NCI-H1092 (cell line): ENCODE measurements at places on chromosomes 12 and 14.
A peak's percentile ranks its signal among the peaks of the same experiment; 100 is the strongest.

GRCh38 chr12:75548879-75549278, 37.5 kb upstream of the KRR1 start:
- no peak for DNase-seq

- DNase-seq: no peak
These were observed 122.0 kb upstream of the SEL1L start for GRCh38 chr14:81655423-81656314.

GRCh38 chr12:129127211-129127610, 273.9 kb downstream of the GLT1D1 start:
- DNase-seq: peak; percentile 78

- no peak for DNase-seq
These were observed 319.8 kb downstream of the CEP128 start for GRCh38 chr14:80621701-80622100.

DNA sequence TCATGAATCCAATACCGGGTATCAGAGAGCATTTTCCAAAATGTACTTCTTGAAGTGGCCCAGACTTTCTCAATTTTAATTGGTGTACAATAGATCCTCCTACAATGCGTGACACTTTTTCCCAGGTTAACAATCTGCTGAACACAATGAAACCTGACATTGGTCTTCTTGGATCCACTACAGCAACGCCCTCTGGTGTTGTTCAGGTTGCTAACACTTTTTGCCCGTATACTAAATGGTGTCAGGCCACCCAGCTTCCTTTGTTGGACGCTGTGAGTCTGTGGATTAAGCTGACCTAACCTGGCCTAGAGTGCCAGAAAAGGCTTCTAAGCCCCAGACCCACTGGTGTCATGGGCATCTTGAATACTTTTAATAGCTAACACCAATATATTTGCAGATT, 89.2 kb downstream of the KCNK10 start:
- DNase-seq: no peak

- no peak for DNase-seq
These were observed 71.6 kb downstream of the TMEM132C start for GRCh38 chr12:128338386-128339125.

DNA sequence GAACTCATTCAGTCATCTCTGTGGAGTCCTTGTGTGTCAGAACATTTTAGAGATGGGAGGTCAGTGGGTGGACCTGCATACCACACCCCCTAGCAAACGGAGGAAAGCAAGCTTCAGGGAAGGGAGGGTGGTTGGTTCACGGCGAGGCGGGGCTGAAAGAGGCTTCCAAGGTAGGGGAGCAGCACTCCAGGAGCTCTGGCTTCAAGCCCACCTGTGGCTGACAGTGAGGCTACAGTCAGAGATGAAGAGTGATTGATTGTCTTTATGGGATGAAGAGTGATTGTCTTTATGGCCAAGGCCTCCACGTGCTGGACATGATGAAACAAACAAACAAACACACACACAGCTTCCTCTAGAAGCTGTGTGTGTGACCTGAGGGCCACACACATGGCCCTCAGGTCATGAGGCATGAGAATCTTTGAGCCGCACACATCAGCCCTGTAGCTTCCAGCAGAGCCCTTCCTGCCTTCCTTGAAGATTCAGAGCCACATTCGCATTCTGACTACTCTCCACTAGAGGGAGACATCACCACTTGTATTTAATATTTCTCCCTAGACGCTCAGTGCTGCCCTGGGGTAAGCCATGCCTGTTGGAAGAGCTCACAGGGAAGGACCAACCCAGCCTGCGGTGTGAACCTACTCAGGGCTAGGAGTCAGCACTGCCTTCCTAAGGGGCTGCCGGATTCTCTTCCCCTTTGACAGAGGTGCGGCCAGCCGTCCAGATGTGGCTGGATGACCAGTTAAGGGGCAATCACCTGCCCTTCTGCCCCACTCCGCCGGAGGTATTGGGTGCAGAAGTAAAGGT, 54.4 kb upstream of the KCNA1 start:
- DNase-seq: peak; percentile 81

- no peak for DNase-seq
These were observed 102.2 kb downstream of the SSPN start for GRCh38 chr12:26297396-26298070.

- no peak for DNase-seq
These were observed at the start of gene ARID4A for GRCh38 chr14:58298477-58299400. Gene ARID4A, plus strand, starts transcription at chr14:58298555. Its CDS starts 1,300 bp downstream, at chr14:58299855.

GRCh38 chr14:42163136-42163535, 556.5 kb downstream of the LRFN5 start:
- DNase-seq: peak; percentile 5

DNA sequence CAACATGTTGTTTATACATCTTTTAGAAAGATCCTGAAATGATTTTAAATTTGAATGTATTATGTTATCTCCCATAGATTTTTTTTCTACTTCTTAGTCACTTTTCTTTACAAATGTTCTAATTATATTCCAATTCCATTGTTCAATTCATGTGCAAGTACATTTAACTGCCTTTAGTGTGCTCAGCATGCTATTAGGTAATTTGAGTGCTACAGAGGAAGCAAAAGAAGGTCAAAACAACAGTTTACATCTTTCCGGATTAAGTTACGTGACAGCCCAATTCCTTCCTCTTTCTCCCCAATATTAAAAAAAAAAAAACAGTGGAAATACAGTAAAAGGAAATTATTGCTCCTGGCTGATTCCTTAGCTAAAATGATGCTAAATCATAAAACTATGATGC, 98.3 kb downstream of the RTN1 start:
- DNase-seq: no peak

DNA sequence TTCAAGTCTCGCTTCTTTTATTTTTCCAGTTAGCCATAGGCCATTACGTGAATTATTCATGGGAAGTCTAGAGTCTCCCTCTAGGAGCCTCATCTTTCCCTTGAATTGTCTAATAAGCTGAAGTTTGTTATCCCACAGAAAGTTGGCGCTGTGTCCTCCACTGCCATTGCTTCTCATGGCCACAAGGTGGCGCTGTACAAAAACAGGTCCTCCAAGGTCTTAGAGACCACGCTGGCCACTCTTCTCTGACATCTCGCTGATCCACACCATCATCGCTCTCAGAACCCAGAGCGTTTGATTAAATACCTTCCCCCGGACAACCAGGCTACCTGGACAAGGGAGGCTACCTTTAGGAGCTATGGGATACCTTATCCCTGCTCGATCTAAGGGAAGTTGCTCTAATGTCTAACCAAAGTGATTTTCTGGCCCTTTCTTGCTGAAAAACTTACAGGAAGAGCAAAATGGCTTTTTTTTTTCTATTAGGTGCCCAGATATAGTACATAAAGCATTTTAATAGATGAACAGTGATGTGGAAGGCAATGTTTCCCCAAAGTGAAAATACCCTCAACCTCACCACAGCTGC, 110.0 kb downstream of the CCDC60 start:
- DNase-seq: peak; percentile 27

DNA sequence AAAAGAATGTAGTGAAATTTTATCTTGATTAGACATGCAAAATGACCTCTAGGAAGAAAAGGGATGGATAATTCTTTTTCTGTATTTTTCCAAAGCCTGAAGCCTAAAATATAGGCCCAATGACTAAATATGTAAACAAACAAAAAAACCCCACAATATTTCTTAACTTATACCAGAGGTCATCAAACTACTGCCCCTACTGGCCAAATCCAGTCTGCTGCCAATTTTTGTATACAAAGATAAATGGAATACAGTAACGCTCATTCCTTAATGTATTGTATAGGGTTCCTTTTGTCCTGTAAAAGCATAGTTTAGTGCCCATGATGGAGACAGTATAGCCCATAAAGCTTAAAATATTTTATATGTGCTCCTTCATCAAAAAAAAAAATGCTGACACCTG, 145.7 kb upstream of the ALG10 start:
- DNase-seq: no peak

GRCh38 chr14:79608446-79608845, 602.9 kb downstream of the DIO2 start:
- no peak for DNase-seq

DNA sequence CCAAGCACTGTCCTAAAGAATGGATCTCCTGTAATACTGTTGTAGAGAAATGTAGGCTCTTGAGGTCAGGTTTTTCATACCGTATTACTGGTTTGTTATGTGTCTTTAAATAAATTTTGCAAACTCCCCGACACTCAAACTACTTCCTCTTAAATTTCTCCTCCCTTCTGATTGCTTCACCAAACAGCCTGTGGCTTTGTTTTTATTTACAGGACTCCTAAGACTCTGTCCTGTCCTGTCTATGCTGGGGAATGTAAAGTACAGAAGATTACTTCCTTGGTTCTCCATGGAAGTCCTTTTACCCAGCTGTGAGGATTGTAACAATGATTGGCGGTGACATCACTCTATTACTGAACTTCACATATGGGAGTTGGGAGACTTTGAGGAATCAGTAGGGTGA, 873.5 kb downstream of the DIO2 start:
- DNase-seq: no peak

- DNase-seq: peak; percentile 51
These were observed 320.2 kb downstream of the GRIN2B start for GRCh38 chr12:13661005-13661887.

- no peak for DNase-seq
These were observed 9.5 kb upstream of the BDKRB1 start for GRCh38 chr14:96246539-96246847.

DNA sequence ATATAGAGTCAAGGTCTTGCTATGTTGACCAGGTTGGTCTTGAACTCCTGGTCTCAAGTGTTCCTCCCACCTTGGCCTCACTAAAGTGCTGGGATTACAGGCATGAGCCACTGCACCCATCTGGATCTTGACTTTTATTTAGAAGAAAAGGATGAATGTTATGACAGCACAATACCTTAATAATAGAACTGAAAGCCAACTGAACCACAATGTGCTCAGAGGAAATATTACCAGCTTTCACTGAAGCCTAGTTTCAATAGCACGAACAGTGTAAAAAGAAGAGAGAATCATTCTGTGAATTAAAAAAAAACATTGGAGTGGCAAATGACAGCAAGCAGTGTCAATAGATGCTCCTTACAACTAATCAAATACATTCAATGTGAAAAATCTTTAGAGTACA, 239.2 kb upstream of the RMST start:
- no peak for DNase-seq

DNA sequence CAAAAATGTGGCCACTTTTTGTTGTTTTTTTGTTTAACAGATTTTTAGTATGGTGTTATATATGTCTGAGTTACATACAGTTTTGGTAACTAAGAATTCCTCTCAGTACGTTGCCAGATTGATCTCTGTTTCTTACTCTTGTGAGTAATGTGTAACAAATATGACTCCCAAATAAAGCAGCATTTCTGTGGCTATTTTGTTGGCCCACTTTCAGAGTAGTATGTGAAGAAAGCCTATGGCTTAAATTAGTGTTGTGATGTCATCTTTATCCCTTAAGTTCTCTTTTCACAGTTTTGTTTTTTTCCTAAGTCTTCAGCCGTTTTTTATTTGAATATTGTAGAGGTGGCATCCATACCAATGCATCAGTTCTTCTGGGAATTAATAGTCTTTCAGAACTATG, 10.7 kb downstream of the PCNX4 start:
- no peak for DNase-seq

GRCh38 chr12:132582058-132582420, 28.3 kb downstream of the LRCOL1 start:
- DNase-seq: no peak

DNA sequence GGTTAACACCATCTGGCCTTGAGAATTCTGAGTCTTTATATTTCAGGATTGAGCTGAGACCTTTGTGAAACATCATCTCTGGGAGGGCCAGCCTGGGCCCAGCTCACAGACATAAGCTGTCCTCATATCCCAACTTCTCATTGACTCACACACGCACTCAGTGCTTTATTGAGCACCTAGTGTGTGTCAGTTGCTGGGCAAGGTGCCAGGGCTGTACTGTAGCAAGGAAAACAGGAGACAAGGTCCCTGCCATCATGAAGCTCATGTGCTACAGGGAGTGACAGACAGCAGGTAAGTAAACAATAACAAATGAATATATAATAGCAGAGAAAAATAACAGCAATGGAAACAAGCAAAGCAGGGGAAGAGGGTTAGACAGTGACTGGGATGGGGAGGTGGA, 30.5 kb upstream of the CCDC63 start:
- DNase-seq: no peak

GRCh38 chr12:121943926-121944325, 25.5 kb downstream of the CFAP251 start:
- DNase-seq: no peak

DNA sequence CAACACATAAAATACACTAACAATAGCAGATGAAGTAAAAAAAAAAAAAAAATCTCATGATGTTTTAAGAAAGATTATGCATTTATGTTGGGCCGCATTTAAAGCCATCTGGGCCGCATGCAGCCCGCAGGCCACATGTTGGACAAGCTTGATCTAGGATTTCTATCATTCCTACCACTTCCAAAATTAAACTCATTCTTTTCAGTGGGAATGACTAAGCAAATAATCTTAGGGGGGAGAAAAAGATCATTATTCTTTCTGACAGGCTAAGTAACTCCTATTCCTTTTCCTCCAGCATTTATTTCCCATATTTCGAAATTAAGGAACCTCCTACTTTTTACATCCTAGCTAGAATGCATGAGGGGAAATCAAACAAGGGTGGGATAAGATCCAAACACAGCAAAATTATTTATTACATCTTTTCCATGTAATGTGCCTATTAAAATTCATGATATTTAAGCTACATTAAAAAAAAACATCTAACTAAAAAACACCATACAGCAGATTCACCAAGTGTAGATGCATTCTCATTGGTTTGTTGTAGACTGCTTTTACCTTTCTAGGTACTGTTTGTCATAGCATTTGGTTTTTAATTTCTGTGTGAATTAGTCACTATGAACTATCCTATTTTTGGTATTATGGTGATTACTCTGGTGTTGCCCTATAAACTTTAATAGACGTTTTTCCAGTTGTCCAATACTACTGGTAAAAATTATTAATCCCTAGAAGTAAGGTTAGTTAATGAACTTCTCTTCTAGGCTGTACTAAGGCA, 76.1 kb downstream of the RASSF8 start:
- no peak for DNase-seq

DNA sequence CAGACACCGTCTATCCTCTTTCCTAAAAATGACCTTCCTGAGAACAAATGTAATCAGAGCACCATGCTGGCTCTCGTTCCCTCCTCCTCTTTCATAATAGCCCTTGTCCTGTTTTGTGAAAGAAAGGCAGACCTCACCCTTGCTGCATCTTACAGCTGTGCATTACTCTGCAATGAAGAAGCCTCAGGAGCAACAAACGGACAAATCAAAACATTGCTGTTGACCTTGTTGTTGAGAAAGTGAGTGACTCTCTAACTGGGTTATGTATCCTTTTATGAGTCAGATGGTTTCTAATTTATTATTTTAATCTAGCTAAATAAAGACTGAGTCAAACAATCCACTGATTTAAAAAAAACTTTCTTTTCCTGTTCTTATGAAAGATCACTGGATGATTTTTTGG, 180.9 kb downstream of the RPS29 start:
- no peak for DNase-seq
